Osteocyte (in vitro differentiated cells): ENCODE measurements at places on chromosomes 7 and 10.
A peak's percentile ranks its signal among the peaks of the same experiment; 100 is the strongest.

DNA sequence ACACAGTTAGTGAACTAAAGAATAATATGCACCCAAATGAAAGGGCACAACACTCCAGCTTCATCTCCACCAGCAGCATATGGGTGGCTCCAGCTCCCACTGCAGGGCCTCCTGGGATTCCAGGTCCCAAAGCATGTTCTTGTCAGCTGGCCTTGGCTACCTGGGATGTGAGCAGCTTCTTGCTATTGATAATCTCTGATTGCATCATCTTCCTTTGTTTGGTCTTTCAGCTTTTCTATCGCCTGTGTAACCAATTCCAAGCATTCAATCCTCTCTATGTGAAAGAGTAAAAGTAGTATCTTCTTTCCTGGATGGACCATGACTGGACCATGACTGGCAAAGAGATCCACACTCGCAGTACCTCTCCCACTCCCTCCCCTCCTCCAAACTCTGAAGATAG, 333.9 kb upstream of the GLI3 start:
- no peak for DNase-seq

- DNase-seq, result no peak
Measured at GRCh38 chr10:110704906-110705476, 60.9 kb downstream of the RBM20 start.

- no peak for DNase-seq
Measured at GRCh38 chr7:113087071-113087998, 708 bp upstream of the GPR85 start.

- DNase-seq, result no peak
Measured at GRCh38 chr10:34183016-34183796, 631.9 kb downstream of the PARD3 start.

DNA sequence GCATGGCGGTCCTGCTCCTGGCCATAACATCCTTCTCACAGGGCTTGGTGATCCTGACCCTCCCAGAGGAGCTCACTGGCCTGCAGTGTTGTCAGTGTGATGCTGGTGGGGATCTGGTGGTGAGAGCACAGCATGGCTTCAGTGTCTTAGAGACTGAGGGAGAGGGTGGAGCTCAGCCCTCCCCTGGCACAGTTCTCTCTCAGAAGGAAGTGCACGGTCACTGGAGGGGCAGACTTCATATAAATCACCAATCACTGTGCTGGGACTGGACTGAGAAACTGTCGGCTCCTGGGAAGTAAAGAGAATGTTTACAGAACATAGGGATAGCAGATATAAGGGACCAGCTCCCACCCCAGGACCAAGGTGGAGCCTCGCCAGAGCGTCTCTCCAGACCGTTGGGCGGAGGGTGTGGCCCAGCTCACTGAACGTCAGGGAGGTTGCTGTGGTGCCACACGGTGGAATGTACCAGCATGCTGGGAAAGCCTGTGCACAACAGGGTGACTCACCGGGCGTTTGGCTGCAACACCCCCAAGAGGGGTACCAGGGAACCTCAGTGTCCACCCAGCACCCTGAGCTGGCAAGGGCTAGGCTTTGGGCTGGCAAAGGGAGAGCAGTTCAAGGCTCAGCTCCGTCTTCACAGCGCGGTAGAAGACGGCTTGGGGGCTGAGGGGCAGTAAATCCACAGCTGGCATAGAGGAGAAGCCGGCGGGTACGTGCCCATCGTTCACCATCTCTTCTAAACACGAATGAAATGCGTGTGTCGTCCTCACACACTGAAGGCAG, 8.8 kb upstream of the GET4 start:
- DNase-seq, result no peak

- no peak for DNase-seq
Measured at GRCh38 chr10:127418536-127419168, 130.5 kb upstream of the NPS start.

DNA sequence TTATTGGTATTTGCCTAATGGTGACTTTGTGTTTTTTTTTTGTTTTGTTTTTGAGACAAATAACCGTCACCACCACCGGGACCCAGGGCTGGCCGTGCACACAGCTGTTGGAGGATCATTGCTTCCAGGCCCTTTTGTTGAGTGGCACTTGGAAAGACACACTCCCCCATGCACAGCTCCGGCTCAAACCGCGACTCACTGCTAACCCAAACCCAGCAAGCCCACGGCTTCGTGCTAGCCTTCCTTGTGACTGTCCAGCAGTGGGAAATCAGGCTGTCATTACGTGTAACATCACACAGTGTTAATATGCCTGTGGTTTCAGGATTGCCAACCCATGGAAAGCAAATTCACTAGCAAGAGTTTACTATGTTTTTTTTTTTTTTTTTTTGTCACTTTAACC, 17.4 kb downstream of the BNIP3 start:
- DNase-seq, result no peak

DNA sequence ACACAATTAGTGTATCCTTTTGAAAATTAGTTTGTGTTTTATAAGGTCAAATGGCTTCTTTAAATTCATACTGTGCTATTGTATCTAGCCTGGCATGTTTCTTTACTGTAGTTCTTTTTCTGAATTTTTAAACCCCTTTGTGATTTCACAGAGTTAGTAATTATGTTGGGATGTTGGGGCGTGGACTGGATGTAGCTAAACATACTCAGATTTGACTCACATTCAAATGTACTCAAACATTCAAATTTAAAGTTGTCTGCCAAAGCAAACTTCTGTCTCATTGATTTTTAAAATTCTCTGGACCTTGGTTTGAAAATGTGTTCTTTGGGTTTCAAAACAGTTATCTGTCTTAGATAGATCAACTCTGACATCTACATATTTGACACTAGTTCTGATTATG, 7.2 kb upstream of the NRP1 start:
- DNase-seq, result no peak

DNA sequence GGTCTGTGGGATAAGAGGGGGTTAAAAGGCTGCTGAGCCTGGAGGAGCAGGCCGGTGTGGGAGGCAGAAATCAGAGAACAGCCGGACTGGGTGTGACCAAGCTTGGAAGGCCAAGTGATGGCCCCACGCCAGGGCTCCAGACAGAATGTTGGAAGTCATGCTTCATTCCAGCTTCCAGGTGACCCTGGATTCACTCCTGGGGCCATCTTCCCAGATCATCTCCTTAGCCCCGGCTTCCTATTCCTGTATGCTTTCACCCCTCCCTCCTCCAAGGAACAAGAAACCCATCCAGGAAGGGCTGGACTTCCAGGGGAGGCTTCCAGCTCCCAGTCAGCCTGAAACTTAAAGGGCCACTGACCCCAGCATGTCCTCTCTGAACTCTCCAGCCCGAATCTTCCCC, 1.0 kb downstream of the INMT start:
- no peak for DNase-seq

GRCh38 chr10:26022831-26023230, 88.8 kb downstream of the MYO3A start:
- DNase-seq, result no peak

DNA sequence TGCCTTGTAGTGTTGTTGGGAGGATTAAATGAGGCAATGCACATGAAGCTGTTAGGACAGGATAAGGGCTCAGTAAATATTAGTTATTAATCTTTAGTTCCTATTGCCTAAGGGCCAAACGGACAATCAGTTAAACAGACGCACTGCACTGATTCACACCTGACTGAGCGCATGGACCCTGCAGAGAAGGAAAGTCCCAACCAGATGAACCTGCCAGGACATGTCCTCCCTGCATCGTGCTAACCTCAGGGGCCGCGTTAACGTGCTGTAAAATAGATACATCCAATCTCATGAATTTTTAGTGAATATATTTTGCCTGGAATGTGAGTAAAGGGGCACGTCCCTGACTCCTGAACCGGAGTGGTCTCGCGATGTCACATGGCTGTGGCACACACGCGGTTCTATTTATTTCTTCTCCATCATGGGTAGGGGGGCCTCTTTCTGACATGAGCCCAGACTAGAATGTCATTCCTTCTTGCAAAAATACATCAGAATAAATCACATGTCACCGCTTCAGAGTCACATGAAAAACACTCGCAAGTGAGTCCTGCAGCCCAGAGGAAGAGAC, 12.3 kb downstream of the ADARB2 start:
- DNase-seq, result no peak

DNA sequence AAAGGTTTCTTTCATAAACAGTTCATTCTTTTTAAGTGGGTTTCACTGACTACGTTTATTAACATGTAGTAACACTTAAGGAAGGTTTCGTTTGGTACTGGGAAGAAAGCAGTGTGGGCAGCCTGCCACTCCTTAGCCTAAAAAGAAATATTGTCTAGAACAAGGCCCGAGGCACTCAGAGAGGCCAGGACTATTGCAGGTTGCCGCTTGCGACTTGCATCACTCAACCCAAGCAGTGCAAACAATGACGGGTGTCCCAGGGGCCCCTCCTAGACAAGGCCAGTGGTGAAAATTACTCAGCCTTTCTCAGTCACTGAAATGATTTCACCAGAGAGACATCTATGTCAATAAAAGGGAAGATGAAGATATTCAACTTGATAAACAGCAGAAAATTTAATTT, 243.9 kb downstream of the SNX13 start:
- DNase-seq, result peak; percentile 94

GRCh38 chr10:119341459-119342301, 134.3 kb downstream of the GRK5 start:
- DNase-seq, result no peak

- DNase-seq, result no peak
Measured at GRCh38 chr7:93048136-93048930, 69.4 kb downstream of the SAMD9 start.

- no peak for DNase-seq
Measured at GRCh38 chr7:20835111-20835750, 48.5 kb upstream of the SP8 start.

DNA sequence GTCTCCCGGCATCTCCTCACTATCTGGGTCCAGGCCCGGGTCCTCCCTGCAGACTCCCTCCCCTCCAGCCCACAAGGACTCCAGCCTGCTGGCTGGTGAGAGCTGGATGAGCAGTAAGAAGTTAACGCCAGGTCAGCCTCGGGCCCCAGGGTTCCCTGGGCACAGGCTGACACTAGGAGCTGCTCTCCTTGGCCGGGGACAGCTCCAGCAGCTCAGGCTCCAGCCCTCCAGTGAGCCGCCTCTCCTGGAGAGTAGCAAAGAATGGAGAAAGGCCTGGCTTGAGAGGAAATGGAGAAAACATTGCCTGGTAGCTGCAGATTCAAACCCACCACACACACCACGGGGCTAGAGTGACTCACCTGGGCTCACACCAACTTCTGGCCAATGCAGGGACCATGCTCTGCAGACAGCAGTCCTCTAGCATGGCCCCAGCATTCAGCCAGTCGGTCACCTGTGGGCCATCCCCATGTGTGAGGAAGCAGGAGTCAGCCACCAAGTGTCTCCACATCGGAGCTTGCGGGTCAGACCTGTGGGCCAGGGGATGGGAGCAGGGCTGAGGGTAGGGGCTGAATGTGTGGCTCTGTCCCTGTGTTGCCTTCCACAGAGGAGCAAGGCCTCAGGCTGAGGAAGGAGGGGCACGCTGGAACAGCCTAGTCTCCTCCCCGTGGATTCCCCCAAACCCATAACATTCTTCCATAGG, 6.5 kb downstream of the SAP25 start:
- no peak for DNase-seq

- no peak for DNase-seq
Measured at GRCh38 chr7:47488969-47489342, 93.0 kb downstream of the TNS3 start.

DNA sequence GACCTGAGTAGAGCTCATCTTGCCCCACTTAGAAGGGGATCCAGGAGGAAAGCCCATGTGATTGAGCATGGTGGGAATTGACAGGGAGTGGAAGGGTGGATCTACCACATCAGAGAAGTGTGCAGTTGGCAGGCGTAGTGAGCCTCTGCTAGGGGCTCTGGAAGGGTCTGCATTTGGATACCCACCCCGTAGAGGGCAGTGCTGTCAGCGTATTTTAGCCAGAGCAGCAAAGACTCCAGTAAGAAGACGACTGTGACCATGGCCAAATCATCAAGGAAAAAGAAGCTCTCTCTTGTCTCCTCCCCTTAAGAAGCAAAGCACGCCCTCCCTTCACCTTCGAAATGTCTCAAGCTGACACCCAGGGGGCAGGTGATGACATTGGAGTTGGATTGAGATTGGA, 68.8 kb upstream of the INHBA start:
- no peak for DNase-seq

GRCh38 chr7:107687656-107688055, 27.0 kb downstream of the SLC26A4 start:
- no peak for DNase-seq

DNA sequence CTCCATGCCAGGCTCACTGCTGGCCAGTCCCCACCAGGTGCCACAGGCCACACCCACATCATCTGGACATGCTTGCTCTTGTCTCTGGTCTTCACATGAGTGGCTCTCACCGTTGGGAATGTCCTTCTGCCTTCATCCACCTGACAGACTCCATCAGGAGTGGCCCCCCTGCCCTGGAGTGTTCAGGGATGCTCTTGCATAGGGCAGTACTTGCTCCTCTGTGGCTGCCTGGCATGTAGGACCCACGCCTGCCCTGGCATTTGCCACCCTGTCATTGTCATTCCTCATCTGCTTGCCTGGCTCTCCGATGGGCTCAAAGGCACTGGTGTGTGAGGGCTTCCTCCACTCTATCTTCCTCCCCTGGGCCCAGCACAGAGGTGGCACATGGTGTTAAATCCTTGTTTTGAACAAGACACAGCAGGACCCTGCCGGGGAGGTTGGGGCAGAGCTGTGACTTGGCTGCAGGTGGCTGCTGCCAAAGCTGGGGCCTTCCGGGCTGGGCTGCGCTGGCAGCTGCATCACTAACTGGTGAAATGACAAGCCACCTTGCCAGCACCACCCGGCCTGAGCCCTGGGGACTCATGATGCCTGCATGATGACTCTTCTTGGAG, 1.8 kb downstream of the SH2D4B start:
- DNase-seq, result peak; percentile 80

GRCh38 chr10:124875596-124875995, 66.3 kb upstream of the ZRANB1 start:
- no peak for DNase-seq

- DNase-seq, result peak; percentile 73
Measured at GRCh38 chr10:129057856-129058663, 409.0 kb upstream of the MGMT start.

DNA sequence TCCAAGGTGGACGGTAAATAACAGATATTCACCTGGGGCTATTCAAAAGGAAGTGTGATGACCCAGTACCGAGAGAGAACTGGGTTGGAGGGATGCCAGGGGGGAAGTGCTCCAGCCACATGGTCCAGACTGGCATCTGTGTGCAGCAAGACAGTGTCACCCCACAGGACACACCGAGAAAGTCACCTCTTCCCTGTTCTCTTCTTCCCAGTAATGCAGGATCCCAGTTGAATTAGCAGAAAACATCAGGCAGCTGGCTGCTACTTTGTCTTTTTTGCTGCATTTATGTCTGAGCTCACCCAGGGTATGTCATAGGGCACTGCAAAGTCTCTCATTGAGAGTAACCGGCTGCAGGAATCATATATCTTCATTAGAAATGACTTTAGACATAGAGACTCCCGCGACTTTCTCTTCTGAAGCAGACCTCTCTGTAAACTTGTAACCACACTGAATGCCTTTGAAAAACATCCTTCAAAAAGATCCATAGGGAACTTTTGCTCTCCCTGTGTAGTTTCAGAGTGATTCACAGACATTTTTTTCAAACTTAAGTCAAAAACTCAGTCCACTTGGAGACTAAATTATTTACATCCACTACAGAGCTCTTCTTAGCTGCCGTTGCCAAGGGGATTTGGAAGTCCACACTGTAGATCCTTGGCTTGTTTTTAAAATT, 609.0 kb upstream of the DPP6 start:
- no peak for DNase-seq
